ENCODE measurements at places on chromosomes 1 and 21. TPM values are rescaled to one million over a fixed set of nuclear protein-coding genes. Genes with fewer than 3 reads are reported as not detected.

DNA sequence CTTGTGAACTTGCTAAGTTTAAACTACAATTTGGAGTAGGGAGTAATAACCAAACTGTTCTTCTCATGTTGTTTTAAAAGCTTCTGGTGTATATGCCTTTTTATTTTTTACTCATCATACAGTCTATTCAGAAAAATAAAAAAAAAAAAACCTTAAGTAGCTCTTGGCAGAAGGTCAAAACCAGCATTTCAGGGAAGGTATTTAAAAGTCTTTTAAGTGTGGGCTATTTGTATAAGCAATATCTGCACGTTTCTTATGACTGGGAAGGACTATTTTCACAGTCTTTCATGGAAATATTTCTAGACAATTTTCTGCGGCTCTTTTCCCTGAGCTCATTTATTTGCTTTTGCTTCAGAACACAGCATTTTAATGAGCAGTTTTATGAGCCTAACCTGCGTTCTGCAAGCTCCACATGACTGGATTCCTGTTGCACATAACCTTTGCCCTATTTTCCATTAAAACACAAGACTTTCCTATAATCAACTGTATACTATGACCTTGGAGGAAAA is 60.9 kb upstream of the C1orf105 start:
- no peak for DNase-seq

DNA sequence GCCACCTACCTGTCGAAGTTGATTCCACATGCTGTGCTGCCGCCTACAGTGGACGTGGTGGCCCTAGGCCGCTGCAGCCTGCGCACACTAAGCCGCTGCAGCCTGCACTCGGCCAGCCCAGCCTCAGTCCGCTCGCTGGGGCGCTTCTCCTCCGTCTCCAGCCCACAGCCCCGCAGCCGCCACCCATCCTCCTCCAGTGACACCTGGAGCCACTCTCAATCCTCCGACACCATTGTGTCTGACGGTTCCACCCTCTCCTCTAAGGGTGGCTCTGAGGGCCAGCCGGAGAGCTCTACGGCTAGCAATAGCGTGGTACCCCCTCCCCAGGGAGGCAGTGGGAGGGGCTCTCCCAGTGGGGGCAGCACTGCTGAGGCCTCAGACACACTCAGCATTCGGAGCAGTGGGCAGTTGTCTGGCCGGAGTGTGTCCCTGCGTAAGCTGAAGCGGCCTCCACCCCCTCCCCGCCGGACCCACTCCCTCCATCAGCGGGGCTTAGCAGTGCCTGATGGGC is 46.9 kb downstream of the YARS1 start:
- DNase-seq, result no peak

- DNase-seq, result no peak
These were observed 69.0 kb downstream of the CD34 start for GRCh38 chr1:207841901-207842300.

- DNase-seq, result no peak
These were observed 243.1 kb downstream of the CACNA1E start for GRCh38 chr1:181726320-181727012.

DNA sequence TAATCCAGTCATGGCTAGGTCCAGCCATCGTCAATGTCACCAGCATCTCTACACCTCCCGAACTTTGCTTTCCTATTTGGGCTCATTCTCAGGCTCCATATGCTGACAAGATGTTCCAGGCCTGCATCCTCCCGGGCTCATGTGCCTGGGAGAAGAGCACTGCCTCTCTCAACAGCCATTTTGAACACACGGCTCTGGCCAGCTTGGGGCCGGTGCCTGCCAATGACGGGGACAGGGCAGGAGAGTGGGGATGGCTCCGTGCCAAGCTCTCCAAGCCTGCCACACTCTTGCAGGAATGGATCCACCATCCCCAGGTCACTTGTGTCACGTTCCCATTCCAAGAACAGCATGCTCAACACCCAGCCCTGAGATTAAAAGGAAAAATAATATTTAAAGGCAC is 61.4 kb upstream of the PAX7 start:
- no peak for DNase-seq

DNA sequence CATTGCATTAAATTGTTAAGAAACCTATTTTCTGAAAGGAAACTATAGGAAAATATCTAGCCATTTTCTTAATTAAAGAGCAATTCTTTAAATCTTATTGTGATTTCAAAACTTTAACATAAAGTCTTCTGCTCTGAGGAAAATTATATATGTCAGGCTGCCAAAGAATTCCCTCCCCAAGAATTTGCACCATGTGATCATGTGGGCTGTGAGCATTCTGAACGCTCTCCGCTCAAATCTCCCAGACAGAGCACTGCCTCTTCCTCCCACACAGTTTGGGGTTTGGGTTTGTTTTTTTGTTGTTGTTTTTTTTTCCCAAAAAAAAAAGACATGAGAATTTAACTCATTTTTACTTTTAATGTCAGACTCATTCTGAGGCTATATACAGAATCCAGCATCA is 155.9 kb upstream of the PALMD start:
- DNase-seq, result no peak

DNA sequence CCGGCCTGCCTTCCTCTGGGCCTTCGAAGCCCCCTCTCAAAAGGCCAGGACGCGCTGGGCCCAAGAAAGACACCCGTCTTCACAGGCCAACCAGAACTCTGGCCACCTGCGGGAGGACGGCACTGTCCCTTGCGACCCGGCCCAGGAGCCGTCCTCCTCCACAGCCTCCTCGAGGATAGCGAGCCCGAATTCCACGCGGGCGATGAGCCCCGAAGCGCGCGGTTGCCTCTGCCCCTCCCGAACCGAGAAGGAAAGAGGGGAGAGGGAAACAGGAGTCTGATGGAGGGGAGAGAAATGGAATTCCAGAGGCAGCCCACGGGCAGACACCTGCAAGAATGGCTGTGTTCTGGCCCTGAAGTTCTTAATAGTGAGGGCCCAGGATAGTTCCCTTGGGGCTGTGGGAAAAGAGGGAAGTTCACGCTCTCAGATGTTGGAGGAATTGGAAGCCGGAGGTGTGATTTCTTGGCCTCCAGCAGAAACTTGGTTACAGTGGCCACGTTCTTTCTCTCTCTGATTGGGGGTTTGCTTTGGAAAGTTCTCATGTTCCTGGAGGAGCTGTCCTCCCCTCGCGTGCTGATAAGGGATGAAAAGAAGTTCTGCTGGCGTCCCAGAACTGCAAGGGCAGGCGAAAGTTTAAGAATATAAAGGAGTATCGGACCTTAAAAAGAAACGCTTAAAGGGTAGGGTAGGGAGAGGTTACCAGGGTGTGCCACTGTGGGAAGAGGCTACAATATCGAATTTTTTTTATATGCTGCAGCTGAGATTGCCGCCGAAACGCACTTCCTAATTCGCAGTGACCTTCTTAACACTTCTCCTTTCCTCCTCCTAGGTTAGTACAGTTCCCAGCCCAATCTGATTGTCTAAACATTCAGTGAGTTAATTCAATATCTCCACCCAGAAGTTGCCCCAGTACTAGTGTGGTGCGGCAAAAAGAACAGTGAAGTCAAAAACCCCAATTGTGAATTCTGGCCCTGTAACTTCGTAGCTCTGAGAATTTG is 5.8 kb upstream of the SLC44A5 start:
- DNase-seq, result no peak

DNA sequence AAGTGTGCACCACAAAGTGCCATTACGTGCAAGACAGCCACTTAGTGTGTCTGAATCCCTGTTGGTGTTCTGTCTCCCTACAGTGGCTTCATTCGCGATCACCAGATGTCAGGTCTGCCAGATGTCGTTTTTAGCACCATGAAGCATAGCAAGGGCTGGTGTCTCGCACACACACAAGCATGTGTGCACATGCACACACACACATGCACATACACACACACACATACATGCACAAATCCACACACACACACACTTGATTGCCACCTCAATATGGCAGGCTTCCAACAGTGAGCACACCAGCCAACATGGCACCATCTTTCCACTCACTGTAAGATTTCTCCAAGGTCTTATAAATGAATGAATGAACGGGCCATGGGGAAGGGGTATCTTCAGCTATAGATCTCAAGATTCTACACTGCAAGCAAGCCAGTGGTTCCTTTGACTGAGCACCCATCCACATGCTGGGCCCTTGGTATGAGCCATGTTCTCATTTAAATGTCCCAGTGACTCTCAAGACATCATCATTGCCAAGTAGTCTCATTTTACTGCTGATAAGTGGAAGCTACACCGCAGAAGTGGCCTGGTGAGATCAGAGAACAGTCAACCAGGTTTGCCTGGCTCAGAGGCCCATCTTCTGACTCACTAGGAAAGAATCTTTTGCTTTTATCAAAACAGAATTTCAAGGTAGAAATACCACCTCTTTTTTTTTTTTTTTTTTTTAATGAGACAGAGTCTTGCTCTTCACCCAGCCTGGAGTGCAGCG is 84.9 kb downstream of the SIM2 start:
- peak; percentile 90 for DNase-seq

DNA sequence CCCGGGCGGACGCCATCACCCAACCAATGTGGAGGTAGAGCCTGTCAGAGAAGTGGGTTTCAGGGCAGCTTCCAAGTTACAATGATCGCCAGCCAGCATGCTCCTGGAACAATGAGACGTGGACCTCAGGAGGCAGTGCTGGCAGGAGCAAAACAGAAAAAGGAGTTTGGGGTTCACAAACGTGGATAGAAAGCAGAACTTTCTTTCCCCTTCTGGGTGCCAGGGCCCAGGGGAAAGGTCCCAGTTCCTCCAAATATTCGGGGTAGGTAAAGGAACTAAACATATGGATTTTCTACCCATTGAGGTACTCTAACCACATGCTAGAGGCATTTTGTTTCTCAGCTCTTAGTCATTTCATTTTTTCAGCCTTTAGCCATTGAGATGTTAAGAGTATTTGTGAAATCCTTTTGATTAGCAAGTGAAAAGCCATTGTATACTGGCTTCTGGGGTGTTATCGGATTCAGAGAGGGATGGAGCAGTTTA is 488.4 kb upstream of the ADGRL2 start:
- DNase-seq, result no peak

- DNase-seq, result no peak
These were observed 46.8 kb upstream of the COX20 start for GRCh38 chr1:244788493-244789275.

- DNase-seq, result peak; percentile 45
These were observed 36.4 kb downstream of the RXRG start for GRCh38 chr1:165408518-165408917.

DNA sequence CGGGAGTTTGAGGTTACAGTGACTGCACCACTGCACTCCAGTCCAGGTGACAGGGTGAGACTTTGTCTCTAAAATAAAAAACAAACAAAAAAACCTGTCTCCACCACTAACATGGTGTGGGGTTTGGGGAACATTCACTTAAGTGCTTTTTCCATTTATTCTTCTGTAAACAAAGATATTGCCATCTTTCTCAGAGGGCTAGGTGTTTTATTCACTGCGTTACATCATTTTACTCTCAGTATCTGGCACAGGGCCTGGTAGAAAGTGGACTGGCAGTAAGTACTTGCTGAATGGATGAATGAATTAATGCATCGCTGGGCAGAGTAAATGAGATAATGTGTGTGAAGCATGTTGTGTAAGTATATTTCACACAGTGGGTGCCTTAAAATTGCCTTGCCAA is 20.1 kb downstream of the KIAA0040 start:
- no peak for DNase-seq

- no peak for DNase-seq
These were observed 388.6 kb downstream of the MATN1 start for GRCh38 chr1:30334767-30335166.

DNA sequence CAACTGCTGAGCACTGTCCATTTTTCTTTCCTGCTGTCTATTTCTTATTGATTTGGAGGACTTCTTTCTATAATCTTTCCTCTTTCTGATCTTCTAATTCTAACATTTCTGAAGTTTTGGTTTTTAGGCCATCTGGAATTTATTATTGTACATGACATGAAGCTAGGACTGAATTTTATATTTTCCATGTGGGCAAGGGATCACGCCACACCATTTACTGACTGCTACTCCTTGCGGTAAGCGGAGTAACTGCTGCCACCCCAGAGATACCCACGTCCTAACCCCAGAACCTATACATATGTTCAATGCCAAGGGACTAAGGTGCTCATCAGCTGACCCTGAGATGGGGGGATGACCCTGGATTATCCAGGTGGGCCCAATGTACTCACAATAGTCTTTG is 70.6 kb downstream of the NPHP4 start:
- no peak for DNase-seq

GRCh38 chr1:63688302-63688890 is 85.4 kb upstream of the ROR1 start:
- no peak for DNase-seq

- DNase-seq, result no peak
These were observed 20.6 kb downstream of the KIRREL1 start for GRCh38 chr1:158013840-158014730.

DNA sequence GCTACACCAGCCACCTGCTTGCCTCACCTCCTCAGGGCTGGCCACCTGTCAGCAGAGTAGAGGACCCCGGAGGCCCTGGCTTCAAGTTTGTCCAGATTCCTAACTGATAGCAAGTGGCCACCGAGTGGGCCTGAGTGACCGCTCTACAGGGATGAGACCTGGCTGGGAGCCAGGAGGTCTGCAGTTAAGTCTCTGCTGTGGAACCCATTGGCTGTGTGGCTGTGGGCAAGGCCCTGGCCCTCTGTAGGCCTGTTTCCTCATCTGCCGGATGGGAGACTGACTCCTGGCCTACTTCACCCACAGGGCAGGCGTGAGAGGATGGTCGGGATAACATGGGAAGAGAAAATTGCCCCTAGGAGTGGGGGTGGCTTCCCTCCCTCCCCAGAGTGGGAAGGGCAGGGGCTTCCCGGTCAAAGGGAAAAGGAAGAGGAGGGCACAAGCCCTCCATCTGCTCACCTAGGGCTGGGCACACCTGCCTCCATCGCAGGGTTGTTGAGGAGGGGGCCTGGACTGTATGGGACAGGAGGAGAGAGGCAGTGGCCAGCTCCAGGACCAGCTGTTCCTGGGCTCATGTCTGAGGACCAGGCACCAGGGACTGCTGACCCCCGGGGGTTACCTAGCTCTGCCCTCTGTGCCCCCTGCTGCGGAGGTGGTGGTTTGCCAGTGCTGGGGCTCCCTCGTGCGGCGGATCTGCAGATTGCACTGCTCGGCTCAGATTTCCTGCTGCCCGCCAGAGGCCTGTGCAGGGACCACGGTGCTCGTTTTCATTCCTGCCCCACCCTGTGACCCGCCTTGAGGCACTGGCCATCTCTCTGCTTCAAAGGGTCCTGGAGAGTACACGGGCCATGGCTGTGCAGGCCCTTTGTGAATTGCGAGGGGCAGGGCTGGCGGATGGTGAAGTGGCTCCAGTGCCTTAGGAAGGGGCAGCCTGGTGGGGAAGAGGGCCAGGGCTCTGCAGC is 9.1 kb upstream of the MTFR1L start:
- no peak for DNase-seq

- DNase-seq, result no peak
These were observed 82.1 kb downstream of the ADARB1 start for GRCh38 chr21:45156459-45156858.

GRCh38 chr1:204923626-204924012 is 53.0 kb downstream of the NFASC start:
- DNase-seq, result no peak

- no peak for DNase-seq
These were observed 153.4 kb downstream of the PIGK start for GRCh38 chr1:77065693-77066342.

Gene TSPAN1
- 9.9 TPM for total RNA-seq

Gene PKP1
- total RNA-seq, result 0.07 TPM

Gene ASAP3
- 19.7 TPM for total RNA-seq

Gene FAM177B
- not detected for total RNA-seq

Gene HP1BP3
- total RNA-seq, result 207 TPM

Gene C1orf159
- total RNA-seq, result 22.7 TPM

Gene C8B
- 0.10 TPM for total RNA-seq

Gene IL19
- not detected for total RNA-seq

Gene RBM11
- not detected for total RNA-seq

Gene KMO
- not detected for total RNA-seq

Gene AMY1C
- total RNA-seq, result not detected
